ENCODE measurements at places on chromosomes 6 and 20. TPM values are rescaled to one million over a fixed set of nuclear protein-coding genes. Genes with fewer than 3 reads are reported as not detected.

Gene COL9A1
- not detected for total RNA-seq

Gene RIPOR3
- 0.71 TPM for total RNA-seq

Gene GINS1
- 18.3 TPM for total RNA-seq

Gene LAMA4
- 0.34 TPM for total RNA-seq

Gene TRAPPC3L
- total RNA-seq, result not detected

Gene DACT2
- not detected for total RNA-seq

Gene HRH3
- not detected for total RNA-seq

Gene BTN1A1
- total RNA-seq, result 0.10 TPM

Gene TNF
- total RNA-seq, result 485 TPM

Gene CASS4
- total RNA-seq, result 2.4 TPM

Gene BPI
- total RNA-seq, result not detected

Gene MRPS18A
- total RNA-seq, result 72.7 TPM

Gene KCNK16
- not detected for total RNA-seq

Gene CST5
- not detected for total RNA-seq

Gene CCN6
- 0.90 TPM for total RNA-seq

Gene ATXN1
- total RNA-seq, result 63.8 TPM

Gene RNF114
- 81.9 TPM for total RNA-seq

Gene TCP11
- total RNA-seq, result not detected

Gene SLC26A8
- not detected for total RNA-seq

Gene RSPO4
- not detected for total RNA-seq

Gene CAP2
- not detected for total RNA-seq

Gene ARFGEF2
- 27.8 TPM for total RNA-seq

Gene UBD
- 3.3 TPM for total RNA-seq

Gene GTSF1L
- not detected for total RNA-seq

Gene SIGLEC1
- 0.05 TPM for total RNA-seq

Gene NCOA3
- 121 TPM for total RNA-seq

Gene ESR1
- 0.68 TPM for total RNA-seq

Gene RNF39
- not detected for total RNA-seq

Gene CLPSL2
- not detected for total RNA-seq

Gene PSMB9
- 241 TPM for total RNA-seq

Gene TSHZ2
- 19.3 TPM for total RNA-seq

Gene MYCT1
- not detected for total RNA-seq
